Putamen (tissue), 1 donor: ENCODE measurements at places on chromosomes 12 and 14.

GRCh38 chr12:71748081-71748850 is 6.4 kb upstream of the RAB21 start:
- no peak for DNase-seq

DNA sequence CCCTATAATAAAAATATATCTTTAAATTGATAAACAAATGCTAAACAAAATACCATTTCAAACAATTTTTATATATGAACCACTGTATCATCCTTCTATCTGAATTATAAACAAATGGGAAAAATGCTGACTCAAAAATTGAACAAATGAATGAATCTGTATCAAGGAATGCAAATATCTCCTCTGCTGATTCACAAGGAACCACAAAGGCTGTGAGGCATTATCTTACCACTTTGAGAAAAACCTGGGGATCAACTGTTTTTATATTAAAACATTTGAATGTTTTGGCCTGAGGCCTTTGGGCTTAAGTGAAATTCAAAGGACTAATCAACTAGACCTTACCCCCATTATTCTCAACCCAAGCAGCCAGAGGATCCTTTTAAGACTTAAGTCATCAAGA is 86.3 kb downstream of the EML5 start:
- no peak for DNase-seq

- peak; percentile 80 for DNase-seq
These were observed 2.8 kb upstream of the HOXC8 start for GRCh38 chr12:54005853-54006558.

DNA sequence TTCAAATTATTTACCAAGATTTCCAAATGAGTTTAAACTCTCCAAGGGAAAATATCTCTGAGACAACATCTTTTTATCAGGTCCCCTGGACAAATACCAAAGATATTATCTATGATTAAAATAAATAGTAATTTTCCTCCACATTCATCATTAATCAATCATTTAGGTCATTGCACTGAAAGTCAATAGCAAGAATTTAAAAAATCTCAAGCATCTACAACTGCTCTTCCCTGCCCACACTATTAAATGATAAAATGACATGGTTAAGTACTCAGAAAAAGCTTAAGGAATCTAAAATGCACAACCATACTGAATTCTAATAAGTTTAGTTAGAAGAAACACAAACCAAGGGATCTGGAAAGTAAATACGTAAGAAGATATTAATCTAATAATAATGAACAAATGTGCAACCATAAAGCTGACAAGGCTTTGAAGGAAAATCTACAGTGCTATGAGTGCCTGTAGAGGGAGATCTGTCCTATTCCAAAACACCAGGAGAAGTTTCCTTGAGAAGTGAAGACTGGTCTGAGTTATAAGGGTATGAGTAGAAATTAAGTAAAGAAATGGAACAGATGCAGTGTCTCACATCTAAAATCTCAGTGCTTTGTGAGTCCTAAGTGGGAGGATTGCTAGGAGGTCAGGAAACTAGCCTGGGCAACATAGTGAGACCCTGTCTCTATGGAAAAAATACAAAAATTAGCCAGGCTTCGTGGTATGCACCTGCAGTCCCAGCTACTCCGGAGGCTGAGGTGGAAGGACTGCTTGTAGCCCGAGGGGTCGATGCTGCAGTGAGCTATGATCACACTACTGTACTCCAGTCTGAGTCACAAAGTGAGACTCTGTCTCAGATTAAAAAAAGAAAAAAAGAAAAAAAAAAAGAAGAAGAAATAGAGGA is 19.2 kb downstream of the INTS13 start:
- DNase-seq = no peak

DNA sequence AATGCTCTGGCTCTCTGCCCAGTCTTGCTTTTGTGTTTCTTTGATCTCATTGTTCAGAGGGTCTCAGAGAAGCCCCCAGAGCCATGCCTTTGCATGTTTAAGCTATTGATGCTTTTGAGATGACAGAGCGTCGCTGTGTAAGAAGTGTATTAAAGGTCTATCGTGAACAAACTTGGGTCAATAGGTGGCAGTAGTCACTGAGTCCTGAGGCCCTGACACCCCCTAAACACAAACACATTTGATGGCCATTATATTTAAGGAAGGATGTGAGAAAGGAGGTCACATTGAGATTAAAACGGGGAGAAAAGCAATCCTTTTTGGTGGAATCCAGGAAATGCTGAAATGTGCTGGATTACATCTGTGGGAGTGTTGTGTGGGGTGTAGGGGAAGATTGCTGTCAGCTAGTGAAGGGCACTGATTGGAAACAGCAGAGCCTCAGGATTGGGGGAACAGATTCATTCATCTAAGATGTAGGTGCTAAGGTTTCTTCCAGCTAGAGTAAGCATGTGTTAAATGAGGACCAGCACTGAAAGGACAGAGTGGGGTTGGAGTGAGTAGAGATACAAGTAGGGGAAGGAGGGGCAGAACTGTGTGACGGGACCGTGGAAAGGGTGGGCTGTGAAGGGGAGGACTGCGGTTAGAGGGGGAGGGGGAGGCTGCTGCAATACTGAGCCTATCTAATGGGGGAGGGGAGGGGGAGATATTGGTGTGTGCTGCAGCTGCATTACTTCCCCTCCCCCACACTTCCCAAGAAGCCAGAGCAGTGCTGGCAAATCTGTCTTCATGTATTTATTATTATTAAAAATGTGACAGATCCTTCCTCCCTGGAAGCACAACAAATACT is 12.7 kb downstream of the NGDN start:
- DNase-seq = peak; percentile 45

- DNase-seq = no peak
These were observed 970.4 kb upstream of the TMEM132C start for GRCh38 chr12:127296591-127296990.

- no peak for DNase-seq
These were observed 29.1 kb upstream of the HDAC7 start for GRCh38 chr12:47848853-47849252.

GRCh38 chr12:30016540-30017055 is 232.9 kb upstream of the TMTC1 start:
- DNase-seq = no peak

- DNase-seq = peak; percentile 59
These were observed 1.9 kb upstream of the ATP5MC2 start for GRCh38 chr12:53677800-53678148.

- no peak for DNase-seq
These were observed 215.9 kb downstream of the CACNA1C start for GRCh38 chr12:2268471-2269286.

- DNase-seq = peak; percentile 66
These were observed 3.3 kb downstream of the PPP1R3E start for GRCh38 chr14:23299211-23299957.
